ENCODE measurements at places on chromosomes 7 and 10.

GRCh38 chr7:112192236-112193154 lies 13.7 kb downstream of the DOCK4 start:
- no peak for DNase-seq

- no peak for DNase-seq
Measured at GRCh38 chr7:112104120-112104519, 102.1 kb downstream of the DOCK4 start.

GRCh38 chr7:25894002-25894901 lies 257.7 kb upstream of the NFE2L3 start:
- DNase-seq = peak; percentile 26

DNA sequence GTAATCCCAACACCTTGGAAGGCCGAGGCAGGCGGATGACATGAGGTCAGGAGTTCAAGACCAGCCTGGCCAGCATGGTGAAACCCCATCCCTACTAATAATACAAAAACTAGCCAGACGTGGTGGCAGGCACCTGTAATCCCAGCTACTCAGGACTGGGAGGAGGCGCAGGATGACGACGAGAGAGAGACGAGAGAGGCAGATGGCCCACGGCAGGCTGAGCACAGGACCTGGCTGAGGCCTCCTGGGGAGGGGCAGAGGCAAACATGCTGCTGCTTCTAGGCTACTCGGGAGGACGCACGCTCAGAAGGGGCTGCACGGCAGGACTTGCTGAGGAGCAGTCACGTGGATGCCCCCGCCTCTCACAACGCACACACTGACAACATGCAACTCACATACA lies 22.4 kb downstream of the DIP2C start:
- no peak for DNase-seq

DNA sequence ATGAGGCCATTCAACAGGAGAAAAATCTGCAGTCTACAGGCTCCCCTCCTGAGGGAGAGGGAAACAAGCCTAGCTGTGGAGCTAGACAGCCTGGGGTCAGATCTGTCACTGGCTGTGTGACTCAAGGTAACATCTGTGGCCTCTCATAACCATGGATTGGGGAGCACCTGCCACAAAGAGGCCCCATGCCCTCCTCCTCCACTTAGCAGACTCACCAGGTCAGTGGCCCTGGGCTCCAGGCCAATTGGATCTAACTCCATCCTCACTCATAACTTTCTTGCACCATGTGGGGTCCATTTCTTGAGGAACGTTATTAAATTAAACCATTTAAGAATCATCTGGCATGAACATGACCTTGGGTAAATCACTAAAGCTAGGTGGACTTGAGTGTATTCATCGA lies 1.8 kb downstream of the GDF10 start:
- DNase-seq = no peak

GRCh38 chr10:79984851-79985250 lies 35.9 kb upstream of the SFTPD start:
- no peak for DNase-seq

GRCh38 chr10:71840177-71840957 lies 10.7 kb downstream of the PSAP start:
- DNase-seq = no peak

Measured in CD4-positive, alpha-beta T cell treated with Interleukin-4 for 4 hours (primary cell).